ENCODE measurements at places on chromosomes 12 and 14. TPM values are rescaled to one million over a fixed set of nuclear protein-coding genes. Genes with fewer than 3 reads are reported as not detected.

GRCh38 chr12:94676922-94677321, 26.6 kb upstream of the TMCC3 start:
- no peak for DNase-seq
- no peak overlapping the region for H3K27ac ChIP-seq
- H3K4me3 ChIP-seq: no peak overlapping the region
- no peaks in the 10 kb centered on the region for H3K27me3 ChIP-seq

The NEUROD4 gene
- not detected for total RNA-seq

DNA sequence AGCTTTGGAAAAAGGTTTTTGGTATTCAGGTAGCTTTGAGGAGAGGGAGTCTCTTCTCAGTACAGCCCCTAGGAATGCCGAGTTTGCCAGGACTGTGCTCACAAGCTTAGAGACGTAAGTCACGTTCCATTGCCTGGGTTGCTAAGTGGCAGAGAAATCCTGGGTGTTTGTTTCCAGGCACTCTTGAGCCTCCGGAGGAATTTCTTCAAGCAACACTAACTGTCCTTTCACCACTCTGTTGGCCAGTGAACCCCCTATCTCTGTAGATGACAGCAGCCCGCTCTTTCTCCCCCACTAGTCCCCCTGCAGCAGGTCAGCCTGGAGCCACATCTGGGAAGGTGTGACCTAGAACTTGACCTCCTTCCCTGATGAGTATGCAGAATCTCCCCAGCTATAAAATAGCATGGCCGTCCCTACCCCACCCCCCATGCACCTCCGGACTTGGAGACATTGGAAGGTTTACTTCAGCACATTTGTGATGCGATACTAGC, 162.7 kb downstream of the ZFP36L1 start:
- H3K27me3 ChIP-seq: no peaks in the 10 kb centered on the region
- DNase-seq: no peak
- no peaks in the 10 kb centered on the region for H3K36me3 ChIP-seq
- no peak overlapping the region for H3K4me3 ChIP-seq
- H3K4me1 ChIP-seq: peaks cover 60% of the 10 kb centered on the region
- peak overlapping the region; percentile 86 for H3K27ac ChIP-seq

DNA sequence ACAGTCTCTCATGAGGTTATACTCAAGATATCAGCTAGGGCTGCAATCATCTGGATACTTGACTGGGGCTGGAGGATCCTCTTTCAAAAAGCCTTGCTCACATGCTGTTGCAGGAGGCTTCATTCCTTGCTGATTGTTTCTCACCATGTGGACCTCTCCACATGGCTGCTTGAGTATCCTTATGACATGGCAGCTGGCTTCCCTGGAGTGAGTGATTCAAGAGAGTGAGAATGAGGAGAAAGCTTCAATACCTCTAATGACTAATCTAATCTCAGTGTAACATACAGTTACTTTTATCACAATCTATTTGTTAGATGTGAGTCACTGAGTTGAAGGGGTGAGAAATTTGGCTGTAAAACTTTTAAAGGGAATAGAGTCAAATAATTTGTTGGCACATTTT, 14.4 kb upstream of the SDR39U1 start:
- H3K27ac ChIP-seq: no peak overlapping the region
- peaks cover 12% of the 10 kb centered on the region for H3K4me1 ChIP-seq
- H3K36me3 ChIP-seq: no peaks in the 10 kb centered on the region
- no peak overlapping the region for H3K4me3 ChIP-seq
- no peaks in the 10 kb centered on the region for H3K27me3 ChIP-seq

The OVCH1 gene
- total RNA-seq: 0.25 TPM

DNA sequence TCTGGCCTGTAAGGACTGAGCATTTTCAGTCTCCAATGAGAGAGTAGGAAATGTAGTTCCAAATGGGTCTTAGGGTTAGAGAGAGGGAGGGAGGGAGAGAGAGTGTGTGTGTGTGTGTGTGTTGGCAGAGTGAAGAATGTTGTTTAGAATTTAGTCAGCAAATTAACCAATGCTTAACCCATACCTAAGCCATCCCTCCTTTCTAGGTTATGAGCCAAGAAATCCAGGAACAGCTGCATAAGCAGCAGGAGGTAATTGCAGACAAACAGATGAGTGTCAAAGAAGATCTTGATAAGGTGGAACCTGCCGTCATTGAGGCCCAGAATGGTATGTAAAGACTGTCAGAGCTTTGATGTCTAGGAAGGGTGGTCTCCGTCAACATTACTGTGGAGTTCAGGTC, 56.9 kb downstream of the HSP90AA1 start:
- DNase-seq: no peak
- no peaks in the 10 kb centered on the region for H3K4me1 ChIP-seq
- no peaks in the 10 kb centered on the region for H3K27me3 ChIP-seq
- H3K4me3 ChIP-seq: no peak overlapping the region

DNA sequence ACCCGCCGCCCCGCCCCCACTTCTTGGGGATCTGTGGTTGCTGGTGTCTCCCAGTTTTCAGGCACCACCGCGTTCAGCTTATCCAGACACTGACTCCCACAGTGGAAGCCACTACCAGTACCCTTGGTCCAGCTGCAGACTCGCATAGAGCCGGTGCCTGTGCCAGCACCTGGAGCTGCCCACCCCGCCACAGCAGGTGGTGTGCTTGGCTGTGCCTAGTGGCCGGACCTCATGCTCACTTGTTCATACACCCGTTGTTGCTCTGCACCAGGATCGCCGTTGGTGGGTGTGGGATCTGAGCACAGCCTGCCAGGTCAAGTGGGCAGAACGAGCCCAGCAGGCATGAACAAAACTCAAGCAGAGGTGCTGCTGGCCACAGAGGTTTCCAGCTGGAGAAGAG, 673.2 kb downstream of the RERGL start:
- H3K36me3 ChIP-seq: no peaks in the 10 kb centered on the region
- no peak overlapping the region for H3K27ac ChIP-seq
- no peak for DNase-seq
- H3K4me3 ChIP-seq: no peak overlapping the region
- H3K4me1 ChIP-seq: no peaks in the 10 kb centered on the region

All from left ventricle myocardium inferior (tissue), 1 donor.